ENCODE measurements at places on chromosomes 12 and 14.

DNA sequence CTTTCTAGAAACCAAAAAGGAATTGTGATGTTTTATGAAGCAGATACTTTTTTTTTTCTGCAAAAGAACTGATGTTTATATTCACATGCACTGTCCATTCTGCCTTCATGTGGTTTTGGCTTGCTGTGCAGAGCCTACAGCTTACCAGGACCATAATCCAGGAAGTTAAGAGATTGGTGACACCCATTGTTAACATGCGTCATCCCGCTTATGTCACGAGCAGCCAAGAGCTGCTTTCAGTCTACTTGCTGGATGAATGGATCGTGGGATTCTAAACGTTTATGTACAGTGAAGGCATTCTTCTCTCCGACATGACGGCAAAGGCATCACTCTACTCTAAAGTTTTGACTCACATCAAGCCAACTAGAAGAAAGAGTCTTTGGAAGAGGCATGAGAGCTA lies 76.6 kb downstream of the PAX9 start:
- no peak for DNase-seq

DNA sequence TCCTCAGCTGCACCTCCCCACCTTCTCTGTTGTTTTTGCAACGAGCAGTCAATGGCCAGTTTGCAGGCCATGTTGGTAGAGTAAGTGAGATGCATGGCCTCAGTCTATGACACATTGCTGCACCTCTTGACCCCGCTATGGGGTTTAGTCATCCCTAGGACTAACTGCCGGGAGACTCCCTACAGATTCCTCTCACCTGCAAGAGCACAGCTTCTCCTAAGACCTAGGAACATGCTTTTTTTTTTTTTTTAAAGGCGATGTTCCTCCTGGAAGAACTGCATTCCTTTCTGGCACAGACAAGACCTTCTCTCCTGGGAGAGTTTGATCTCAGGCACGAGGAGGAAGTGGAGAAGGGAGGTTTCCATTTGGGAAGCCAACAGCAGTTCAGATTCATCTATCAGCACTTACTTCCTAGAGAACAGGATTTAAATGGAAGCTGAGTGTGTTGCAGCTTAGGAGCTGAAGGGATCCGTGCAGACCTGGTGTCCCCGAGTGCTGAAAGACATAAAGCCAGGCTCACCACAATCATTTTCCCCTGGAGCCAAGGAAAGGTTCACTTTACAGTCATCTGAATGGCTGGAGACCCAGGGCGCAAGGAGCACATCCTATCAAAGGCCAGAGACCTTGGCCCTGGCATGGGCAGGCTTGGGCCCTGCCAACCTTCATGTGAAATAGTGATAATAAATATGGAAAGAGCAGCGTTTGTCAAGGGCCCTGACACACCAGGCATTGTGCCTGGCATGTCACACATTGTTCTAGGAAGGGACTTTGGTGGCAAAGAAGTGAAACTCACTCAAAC lies 104.1 kb downstream of the LGMN start:
- DNase-seq: no peak

GRCh38 chr14:91046488-91047072 lies 13.9 kb downstream of the RPS6KA5 start:
- DNase-seq: no peak

- no peak for DNase-seq
These were observed 111.3 kb upstream of the GARIN2 start for GRCh38 chr14:67077921-67078320.

DNA sequence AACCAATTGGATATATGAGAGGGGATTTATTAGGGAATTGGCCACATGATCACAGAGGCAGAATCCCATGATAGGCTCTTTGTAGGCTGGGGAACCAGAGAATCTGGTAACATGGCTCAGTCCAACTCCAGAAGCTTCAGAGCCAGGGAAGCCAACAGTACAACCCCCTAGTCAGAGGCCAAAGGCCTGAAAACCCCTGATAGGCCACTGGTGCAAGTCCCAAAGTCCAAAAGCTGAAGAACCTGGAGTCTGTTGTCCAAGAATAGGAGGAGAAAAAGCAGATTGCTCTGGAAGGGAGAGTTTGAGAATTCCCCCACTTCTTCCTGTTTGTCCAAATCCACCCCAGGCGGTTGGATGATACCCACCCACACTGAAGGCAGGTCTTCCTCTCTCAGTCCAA lies 8.2 kb upstream of the TROAP start:
- no peak for DNase-seq

DNA sequence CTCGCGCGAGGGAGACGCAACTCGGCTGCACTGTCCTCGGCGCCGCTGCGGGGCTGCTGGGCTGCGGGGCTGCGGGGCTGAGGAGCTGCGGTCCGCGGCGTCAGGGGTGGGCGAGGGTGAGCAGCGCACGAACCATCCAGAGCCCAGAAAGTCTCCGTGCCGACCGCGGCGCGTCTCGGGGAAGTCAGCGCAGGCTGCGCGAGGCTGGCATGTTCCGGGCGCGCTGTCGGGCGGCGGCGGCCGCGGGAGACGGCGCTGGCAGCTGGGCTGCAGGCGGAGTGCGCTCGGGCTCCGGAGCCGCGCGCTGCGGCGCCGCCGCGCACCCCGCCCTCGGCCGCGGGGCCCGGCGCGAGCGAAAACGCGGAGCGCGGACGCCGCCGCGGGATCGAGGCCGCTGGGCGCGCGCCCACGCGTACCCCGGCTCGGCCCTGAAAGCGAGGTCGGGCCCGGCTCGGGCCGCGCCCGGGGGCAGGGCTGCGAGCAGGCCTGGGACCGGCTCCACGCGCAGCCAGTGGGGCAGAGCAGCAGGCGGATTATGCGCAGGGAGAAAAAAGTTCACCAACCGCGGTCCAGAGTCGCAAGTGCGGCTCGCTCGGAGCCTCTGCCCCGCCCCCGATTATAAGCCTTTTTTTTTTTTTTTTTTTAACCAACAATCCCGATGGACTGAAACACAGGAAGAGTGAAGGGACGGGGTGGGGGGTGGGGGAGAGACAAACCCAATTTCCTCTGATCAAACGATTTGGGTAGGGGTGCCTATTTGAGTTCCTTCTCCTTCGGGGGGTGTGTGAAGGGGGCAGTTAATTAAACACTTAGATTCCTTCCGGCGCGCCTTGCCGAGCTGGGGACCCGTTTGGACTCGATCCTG lies at the start of gene PRICKLE1:
Gene PRICKLE1, minus strand, starts transcription at position 282 of the 865 bp plus-strand sequence. CDS start 117,230 bp downstream, outside the sequence.
- no peak for DNase-seq

DNA sequence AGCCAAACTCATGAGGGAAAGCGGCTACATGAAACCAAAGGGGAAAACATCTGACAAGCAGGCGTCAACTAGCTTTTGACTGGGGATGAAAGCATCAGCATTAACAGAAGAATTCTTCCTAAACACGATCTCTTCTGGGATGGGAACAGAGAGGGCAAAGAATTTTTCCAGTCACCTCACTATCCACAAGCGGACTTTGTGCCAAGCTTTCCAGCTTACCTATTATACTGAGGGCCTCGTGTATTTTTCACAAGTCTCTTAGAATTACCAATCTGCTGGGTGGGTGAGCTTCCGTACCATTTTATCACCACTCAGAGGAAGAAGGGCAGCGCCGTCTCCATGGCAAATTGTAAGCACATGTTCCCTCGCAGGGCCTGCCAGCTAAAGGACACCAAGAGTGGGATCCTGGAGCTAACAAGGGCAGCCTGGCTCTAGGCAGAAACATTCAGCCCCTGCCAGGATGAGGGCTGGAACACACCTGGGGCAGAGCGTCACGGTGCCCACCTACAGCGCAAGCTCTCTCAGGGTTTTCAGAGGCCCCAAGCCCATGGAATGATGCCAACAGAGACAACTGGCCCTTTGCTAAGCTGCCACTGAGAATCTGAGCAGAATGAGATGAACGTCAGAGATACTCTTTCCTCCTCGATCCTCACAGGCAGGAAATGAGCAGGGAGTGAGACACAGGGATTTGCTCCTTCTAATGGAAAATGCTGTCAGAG lies 74.6 kb downstream of the CHGA start:
- no peak for DNase-seq

DNA sequence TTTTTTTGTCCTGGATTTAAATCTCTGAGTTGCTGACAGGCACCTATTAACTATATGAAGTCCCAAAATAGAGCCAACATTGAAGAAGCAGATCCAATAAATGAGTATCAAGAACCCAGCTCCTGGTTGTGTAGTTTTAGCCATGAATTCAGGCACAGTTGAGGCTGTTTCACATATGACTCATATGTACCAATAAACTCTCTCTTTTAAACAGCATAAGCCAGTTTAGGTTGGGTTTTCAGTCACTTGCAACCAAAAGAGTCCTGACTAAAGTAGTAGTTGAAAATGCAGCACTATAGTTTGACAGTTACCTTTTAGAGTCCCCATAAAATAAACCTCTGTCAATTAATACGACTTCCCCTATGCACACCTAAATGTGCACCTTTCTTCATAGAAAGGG lies 389.9 kb downstream of the RPS29 start:
- DNase-seq: no peak

GRCh38 chr12:12723681-12724420 lies 6.7 kb downstream of the CDKN1B start:
- peak; percentile 17 for DNase-seq

Data from NK-92 treated with Interleukin-12 subunit alpha and Interleukin-12 subunit beta, amount 100 ng/mL, for 24 hours (cell line).